ELF-1 (cell line): ENCODE measurements at places on chromosomes 12 and 14.

DNA sequence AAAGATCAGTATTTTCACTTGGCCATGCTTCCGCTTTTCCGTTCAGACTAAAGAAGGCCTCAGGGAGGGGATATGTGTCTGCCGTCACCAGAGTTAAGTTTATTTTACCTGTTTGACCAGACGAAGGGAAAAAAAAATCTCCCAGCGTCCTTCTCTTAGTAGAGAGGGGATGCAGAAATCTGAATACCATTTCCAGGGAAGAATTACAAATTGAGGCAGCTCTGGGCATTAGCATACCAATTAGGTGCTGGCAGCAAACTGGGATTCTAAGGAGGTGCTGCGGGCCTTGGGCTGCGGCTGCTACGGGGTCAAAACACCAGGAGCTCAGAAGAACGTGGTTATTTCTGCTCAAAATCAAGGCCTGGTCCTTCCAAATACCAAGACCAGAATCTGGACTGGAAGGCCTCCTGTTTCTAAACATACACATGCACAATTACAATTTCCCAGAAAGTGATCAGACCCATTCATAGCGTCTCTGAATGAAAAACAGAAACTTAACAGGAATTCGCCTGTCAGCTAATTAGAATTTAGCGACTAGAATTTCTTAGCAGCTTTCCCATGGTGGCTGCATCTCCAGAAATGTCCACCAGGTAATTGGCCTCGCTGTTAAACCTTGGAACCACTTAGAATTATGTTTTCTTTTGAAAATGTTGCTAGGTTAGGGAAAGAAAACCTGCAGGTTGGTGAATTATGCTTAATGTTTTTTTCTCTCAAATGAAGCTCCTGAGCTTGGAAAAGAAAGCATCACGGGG is 617.0 kb downstream of the VRK1 start:
- peak; percentile 56 for DNase-seq

DNA sequence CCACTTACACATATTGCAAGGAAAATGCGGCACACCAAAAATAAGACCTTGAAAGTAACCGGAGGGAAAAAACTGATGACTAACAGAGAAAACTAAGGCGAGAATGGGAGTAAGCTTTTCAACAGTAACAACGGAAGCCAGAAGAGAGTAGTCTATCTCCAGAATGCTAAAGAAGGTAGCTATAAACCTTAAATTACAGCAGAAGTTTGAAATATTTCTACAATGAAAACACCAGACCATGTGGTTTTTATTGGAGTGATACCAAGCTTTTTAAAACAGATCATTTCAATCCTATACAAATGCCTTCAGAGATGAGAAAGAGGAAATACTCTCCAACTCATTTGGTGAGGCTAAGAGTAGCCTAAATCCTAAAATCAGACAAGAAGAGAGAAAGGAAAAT is 209.5 kb downstream of the ANO6 start:
- no peak for DNase-seq

DNA sequence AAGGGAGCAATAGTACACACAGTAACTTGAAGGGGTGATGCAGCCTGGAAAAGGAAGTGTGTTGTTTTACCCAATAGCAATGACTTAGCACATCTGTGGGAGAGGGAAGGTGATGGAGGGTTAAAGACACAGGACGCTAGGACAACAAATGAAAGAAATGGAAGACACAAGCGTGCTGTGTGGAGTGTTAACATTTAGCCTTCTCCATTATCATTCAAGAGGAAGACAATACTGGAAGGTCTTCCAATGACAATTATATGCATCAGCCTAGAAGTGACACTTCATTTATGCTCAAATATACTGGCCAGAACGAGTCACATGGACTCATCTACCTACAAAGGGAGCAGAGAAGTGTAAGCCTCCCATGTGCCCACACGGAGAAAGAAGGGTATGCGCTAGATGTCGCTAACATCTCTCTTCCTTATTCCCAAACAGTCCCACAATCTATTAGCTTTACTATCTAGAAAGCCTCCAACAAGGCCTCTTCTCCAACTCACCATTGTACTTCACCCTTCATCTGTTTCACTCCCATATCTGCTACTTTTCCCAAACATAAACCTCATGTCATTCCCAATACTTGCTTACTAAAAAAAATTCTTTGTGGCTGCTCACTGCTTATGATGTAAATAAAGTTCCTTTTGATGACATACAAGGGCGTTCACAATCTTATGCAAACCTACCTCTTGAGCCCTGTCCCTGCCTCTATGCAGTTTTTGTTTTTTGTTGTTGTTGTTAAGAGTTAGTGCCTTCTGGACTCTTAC is 20.3 kb downstream of the PPM1H start:
- DNase-seq = no peak

GRCh38 chr14:51999084-51999483 is 9.7 kb downstream of the RTRAF start:
- no peak for DNase-seq

DNA sequence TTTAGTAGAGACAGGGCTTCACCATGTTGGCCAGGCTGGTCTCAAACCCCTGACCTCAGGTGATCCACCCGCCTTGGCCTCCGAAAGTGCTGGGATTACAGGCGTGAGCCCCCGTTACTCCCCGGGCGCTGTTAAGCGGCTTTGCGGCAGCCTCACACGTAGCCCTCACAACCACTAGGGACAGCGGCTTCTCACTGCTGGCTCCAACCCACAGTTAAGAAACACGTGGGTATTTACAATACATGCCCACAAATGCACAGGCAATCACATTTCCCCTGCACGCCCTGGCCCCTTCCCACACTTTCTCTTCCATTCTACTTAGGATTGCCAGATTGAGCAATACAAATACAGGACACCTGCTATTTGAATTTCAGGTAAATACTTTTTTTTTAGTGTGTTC is 37.0 kb upstream of the EIF5 start:
- peak; percentile 26 for DNase-seq
